Stimulated activated CD8-positive, alpha-beta memory T cell treated with anti-CD3 and anti-CD28 coated beads, Interleukin-7, amount 100 ng/mL, for 1 hour (primary cell): ENCODE measurements at places on chromosomes 11 and 22.

DNA sequence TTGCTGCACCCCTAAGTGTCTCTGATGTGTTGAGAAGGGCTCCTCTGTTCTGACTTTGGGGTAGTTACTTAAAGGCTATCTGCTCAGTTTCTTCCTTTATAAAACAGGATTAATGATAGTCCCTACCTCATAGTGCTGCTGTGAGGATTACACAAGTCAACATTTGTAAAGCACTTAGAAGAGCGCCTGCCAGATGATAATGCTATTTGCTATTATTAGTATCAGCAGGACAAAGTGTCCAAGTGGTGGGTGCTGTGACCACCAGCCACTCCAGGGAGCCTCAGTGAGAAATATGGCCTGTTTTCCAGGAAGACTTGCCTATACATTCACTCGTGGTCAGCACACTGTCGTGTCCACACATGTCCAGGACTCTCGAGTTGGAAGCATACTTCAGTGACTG lies 16.2 kb downstream of the POU2F3 start:
- no peak for DNase-seq

- no peak for DNase-seq
These were observed 35.3 kb upstream of the GNB1L start for GRCh38 chr22:19889951-19890350.

GRCh38 chr11:17013548-17014320 lies 480 bp downstream of the PLEKHA7 start:
- no peak for DNase-seq

DNA sequence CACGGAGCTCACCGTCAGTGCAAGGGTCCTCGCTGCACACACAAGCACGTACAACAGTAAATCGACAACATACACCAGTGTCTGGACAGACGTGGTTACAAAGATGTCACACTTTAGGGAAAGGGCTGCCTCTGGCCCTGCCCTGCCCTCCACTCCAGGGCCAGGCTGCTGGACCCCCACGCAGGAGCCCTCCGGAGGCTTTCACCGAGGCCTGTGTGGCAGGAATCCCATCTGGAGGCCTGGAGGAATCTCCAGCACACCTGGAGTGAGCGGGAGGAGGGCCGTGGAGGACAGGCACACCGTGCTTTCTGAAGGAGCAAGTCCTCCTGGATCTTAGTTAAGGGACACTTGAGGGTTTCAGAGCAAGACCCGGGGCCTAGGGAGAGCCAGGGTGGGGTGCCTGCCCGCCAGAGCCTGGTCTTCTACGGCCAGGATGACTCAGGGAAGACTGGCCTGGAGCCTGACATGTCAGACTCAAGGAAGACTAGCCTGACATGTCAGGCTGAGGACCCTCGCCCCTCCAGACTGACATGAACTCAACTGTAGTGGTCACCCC lies 2.1 kb upstream of the PIM3 start:
- no peak for DNase-seq
